RPMI7951 (cell line): ENCODE measurements at places on chromosomes 2 and 18. TPM values are rescaled to one million over a fixed set of nuclear protein-coding genes. Genes with fewer than 3 reads are reported as not detected.

DNA sequence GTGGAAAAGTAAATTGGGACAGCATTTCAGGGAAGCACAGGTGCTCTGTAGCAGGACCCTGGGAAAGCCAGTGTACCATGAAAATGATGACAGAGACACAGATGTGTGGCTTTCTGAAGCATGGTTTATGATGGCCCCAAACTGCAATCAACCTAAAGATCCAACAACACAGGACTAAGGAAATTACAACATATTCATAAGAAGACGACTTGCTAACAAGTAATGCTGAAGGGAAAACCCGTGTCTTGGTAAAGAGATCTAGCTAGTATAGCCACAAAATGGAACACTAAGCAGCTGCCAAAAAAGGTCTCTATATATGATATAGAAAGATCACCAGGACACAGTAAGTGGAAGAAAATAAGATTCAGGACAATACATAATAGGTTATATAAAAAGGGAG, 53.2 kb downstream of the UXS1 start:
- no peak for DNase-seq

NPHP1 gene
- total RNA-seq = 9.6 and 12.8 TPM in 2 replicates

GRCh38 chr2:170313347-170313991, 135.5 kb downstream of the MYO3B start:
- DNase-seq = peak; percentile 59

DNA sequence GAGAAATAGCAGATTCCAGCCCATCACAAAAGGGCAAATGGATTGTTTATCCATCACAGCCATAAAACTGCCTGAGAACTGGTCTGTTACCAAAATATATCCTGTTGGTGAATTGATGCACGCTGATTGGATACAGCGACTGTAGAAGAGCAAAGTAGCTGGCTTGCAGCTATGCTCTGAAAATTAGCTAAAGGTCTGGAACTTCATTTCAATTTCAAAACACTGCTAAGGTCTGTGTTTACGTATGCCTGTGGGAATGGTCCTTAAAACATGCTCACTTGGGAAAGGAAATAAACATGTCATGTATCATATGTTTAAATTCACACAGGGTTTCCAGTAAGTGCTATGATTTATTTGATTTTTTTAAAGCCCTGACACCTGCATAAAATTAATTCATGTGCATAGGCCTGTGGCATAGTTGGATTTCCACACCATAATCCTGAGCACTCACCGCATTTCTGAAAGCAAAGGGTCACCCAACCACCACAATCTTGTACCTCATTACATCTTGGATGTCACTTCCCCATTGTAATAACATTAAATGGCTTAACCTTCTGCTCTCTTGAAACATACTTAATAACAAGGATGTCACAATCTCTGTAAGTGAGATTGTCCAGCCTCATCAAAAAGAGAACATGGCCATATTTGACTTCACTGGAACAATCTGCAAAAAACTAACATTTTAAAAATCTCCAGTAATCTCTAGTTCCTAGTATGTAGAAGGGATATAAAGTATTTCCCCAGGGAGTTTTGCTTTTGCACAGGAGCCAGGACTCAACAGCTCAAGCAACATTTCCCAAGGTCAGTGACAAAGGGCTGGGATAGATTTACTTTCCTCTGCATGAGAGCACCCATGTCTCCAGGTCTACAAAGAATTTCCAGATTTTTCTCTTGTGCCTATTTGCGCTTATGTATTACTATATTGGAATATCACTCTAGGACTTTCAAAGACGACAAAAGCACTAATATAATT, 109.8 kb downstream of the FARSB start:
- no peak for DNase-seq

- DNase-seq = no peak
Measured at GRCh38 chr18:25780105-25780504, 310.3 kb downstream of the SS18 start.

DNA sequence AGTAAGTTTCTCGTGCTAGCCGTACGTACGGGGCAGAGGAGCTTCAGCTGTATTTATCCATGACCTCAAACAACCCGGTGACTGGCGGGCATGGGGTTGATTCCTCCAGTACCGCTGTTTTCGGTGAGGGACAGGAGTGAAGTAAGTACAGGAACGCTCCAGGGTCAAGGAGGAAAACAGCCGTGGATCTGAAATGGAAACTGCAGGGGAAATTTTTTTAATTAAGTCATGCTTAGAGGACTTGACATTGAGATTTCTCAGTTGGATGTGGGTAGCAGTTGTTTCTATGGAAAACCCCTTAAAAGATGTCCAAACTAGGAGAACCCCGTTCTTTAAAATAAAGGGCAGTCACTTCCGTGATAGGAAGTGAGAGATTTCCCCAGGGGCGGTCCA, 1.2 kb downstream of the RAB12 start:
- peak; percentile 21 for DNase-seq

CHST9 gene
- not detected in 2 replicates for total RNA-seq

- DNase-seq = no peak
Measured at GRCh38 chr2:134122610-134123009, 131.3 kb upstream of the MGAT5 start.

SPATA3 gene
- total RNA-seq = not detected in 2 replicates

DNA sequence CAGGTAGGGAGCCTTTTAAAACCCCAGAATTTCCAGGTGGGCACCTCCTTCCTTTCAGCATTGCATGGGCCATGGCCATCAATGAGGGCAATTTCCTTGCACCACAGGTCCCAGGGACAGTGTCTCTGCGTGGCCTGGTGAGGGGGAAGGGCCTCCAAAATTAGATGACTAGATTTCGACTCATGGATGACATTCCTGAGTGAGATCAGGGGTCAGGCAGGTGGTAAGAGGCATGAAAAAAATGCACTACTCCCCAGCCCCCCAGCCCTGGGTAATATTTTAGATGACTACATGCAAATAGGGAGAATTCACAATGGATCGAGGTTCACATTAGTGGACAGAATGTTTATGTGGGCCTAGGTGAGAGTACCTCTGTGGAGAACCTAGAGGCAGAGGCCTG, 19.0 kb upstream of the IGFBP5 start:
- peak; percentile 50 for DNase-seq

GRCh38 chr2:139492131-139492680, 712.0 kb upstream of the NXPH2 start:
- DNase-seq = no peak

DNA sequence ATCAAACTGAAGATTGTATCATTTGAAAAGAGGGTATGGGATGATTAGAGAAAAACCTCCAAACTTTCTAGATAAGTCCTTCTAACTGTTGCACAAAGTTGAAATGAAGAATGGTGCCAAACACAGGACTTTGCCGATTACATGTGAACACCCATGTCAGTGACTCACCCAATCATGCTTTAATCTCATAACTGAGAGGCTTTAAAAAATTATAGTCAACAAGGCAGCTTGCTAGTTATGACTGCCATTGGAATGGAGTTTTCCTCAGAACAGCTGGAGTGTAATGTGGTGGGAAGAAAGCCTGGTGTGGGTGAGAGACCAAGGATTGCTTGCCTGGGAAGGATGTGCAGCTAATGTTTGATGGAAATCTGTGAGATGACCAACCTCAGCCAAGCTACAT, 98.2 kb upstream of the ALPP start:
- no peak for DNase-seq

FAP gene
- total RNA-seq = 142 and 170 TPM in 2 replicates

FAM210A gene
- 30.2 and 33.0 TPM in 2 replicates for total RNA-seq

GRCh38 chr2:119431976-119432850, 559 bp downstream of the TMEM37 start:
- no peak for DNase-seq

DNA sequence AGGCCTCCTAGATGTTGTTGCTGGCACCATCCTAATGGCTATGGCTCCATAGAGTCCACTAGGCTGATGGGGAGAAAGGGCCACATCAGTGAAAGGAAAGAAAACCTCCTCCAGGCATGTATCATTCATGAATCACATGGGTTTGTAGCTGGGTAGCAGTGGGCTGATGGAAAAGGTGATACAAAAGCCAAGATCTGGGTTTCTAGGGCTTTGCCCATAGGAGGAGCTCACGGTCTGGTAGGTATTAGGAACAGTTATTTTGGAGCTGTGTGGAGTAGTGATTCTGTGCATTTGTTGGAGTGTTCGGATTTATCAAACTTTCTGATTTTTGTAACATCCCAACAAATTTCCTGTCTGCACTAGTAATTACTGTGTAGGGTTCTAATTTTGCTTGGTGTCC, 259.2 kb downstream of the SLC4A3 start:
- peak; percentile 10 for DNase-seq

DNA sequence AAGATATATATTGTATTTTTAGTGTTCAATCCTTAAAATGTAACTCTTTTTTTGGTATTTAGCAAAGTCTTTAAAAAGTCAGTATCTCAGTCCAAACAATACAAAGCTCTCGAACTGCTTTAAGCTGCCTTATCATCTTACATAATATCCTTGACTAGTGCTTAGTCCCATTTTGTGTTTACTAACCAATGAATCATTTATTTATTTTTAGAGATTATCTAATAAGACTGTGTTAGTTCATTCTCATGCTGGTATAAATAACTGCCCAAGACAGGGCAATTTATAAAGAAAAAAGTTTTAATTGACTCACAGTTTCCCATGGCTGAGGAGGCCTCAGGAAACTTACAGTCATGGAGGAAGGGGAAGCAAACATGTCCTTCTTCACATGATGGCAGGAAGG, 248.3 kb upstream of the KYNU start:
- DNase-seq = no peak

GRCh38 chr18:53639687-53640086, 584.8 kb downstream of the MBD2 start:
- no peak for DNase-seq

ARHGAP15 gene
- 1.9 and 2.8 TPM in 2 replicates for total RNA-seq
